ENCODE measurements at places on chromosomes 12 and 14.
A peak's percentile ranks its signal among the peaks of the same experiment; 100 is the strongest.

DNA sequence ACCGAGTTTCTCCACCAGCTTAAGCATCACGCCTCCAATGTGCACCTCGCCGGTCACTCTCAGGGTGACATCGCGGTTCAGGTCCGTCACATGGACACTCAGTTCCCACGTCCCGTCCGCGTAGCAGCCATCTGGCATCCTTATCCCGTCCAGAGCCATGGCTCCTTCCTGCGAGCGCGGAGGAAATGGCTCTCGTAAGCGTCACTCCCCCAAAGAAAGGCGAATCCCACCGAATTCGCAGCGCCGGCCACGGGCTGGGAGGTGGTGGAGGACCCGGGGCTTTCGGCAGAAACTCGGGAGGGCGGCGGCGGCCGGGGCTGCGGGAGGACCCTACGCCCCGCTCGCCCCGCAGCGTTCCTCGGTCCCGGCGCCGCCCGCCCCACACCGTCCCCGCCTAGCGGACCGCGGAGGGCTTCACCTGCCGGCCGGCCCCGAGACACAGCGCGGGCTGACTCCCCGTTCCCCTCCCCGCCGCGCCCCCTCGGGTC, 396 bp downstream of the FERMT2 start:
- peak; percentile 61 for DNase-seq

- no peak for DNase-seq
These were observed 182.0 kb upstream of the DCN start for GRCh38 chr12:91364471-91365184.

DNA sequence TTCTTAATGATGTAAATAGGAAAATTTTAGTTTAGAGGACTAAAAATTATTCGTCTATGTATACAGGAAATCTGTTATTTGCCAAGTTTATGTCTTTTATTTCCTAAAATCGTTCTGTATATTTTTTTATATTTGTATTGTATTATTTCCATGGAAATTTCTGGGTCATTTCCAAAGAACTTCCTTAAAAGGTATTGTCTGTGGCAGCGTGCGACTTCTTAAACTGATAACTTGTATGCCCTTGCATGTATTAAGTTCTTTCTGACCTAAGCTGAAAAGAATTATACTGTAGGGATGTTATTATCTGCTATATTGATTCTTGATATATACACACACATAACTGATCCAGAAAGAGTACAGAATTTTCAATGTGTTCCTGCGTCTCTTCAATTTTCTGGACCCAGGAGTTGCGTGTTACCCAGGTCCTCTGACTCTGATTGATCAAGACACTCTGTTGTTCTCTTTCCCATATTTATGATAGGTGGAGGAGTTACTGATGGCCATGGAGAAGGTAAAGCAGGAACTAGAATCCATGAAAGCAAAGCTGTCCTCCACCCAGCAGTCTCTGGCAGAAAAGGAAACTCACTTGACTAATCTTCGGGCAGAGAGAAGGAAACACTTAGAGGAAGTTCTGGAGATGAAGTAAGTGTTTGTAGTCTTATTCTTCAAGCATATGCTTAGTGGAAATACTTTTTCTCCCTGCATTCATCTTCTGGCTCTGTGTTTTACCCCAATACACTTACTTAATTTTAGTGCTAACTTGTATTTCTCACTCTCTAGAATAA, 298.5 kb downstream of the ERC1 start:
- no peak for DNase-seq

DNA sequence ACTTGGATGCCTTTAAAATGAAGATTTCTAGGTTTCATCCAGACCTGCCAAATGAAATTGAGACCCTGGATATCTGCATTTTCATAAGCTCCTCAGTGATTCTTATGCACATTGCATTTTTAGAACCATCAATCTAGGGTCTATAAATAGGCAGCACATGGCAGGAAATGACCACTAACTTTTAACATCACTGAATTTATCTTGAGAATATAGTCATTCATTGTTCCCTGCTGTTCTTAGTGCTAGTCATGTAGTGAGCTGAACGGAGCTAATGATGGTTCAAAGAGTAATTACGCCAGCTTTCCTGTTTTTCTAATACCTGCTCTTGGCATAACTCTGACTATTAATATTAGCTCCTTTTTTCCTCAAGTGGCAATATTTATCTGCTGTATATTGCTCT, 91.6 kb downstream of the TPH2 start:
- no peak for DNase-seq

- DNase-seq, result peak; percentile 15
These were observed 142.8 kb upstream of the FLRT2 start for GRCh38 chr14:85387181-85387580.

DNA sequence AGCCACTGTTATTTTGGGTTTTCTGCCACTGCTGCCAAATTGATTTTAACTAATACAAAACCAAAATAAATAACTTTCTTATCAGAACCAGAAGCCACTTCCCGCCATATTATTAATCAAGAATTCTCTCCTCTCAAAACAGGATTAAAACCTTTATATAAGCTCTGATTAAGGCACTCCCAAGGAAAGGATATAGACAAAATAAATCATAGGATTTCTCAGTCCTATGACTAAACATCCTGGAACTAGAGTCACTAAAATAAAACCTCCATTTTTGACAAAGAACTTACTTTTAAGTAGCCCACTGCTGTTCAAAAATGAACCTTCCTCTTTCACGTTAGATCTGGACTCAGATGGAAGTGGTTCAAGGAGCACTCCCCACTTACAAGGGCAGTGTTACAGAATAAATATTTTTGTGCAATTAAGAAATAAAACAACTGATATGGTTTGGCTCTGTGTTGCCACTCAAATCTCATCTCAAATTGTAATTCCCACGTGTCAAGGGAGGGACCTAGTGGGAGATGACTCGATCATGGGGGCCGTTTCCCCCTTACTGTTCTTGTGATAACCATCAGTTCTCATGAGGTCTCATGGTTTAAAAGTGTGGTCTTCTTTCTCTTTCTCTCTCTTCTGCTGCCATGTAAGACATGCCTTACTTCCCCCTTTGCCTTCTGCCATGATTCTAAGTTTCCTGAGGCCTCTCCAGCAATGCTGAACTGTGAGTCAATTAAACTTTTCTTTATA, 26.4 kb downstream of the GXYLT1 start:
- peak; percentile 8 for DNase-seq

DNA sequence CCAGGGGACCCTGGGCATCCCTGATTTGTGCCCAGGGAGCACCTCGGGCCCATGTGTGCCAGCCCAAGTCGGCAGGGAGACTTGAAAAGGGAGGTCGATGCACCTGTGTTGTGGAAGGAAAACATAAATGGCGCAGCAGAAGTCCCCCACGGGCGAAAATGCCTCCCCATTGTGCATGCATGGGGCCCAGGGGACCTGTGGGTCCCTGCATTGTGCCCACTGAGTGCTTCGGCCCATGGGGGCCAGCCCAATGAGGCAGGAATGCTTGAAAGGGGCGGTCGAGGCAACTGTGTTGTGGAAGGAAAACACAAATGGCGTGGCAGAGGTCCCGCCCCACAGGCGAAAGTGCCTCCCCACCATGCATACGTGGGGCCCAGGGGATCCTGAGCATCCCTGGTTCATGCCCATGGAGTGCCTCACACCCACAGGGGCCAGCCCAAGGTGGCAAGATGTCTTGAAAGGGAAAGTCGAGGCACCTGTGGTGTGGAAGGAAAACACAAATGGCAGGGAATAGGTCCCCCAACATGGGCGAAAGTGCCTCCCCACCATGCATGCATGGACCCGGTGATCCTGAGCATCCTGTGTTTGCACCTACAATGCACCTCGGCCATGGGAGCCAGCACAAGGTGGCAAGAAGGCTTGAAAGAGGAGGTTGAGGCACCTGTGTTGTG, 368.0 kb downstream of the ALG10 start:
- no peak for DNase-seq

GRCh38 chr14:77458249-77458950, 507 bp downstream of the AHSA1 start:
- peak; percentile 51 for DNase-seq

GRCh38 chr12:103455020-103455763, 40.6 kb downstream of the C12orf42 start:
- no peak for DNase-seq

DNA sequence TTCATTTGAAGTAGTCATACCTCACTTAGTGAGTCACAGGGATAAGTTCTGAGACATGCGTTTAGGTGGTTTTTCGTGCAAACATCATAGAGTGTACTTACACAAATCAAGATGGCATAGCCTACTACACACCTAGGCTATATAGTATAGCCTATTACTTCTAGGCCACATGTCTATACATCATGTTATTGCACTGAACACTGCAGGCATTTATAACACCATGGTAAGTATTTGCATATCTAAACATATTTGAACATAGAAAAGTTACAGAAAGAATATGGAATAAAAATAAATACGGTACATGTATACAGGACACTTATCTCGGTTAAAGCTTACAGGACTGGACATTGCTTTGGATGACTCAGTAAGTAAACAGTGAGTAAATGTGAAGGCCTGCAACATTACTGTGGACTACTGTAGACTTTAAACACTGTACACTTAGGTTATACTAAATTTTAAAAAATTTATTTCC, 670.6 kb downstream of the SLC16A7 start:
- peak; percentile 73 for DNase-seq

DNA sequence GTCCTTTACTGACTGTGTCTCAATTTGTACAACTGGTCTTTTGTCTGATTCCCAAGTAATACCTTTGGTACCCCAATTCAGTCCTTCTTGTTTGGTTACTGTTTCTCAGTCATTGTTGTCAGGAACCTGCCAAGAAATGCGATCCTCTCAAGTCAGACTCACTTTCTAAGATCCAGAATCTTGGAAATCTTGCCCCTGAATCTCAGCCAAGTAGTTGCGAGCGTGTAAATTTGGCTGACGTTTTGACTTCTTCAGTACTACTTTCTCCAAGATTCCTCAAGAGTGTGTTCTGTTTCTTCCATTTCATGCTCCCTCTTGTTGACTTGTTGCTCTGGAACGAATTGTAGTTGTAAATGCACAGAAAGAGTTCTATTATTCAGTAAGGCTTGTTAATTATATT, 114.0 kb downstream of the MSRB3 start:
- DNase-seq, result no peak

GRCh38 chr12:22653075-22653474, 28.1 kb downstream of the ETNK1 start:
- DNase-seq, result no peak

DNA sequence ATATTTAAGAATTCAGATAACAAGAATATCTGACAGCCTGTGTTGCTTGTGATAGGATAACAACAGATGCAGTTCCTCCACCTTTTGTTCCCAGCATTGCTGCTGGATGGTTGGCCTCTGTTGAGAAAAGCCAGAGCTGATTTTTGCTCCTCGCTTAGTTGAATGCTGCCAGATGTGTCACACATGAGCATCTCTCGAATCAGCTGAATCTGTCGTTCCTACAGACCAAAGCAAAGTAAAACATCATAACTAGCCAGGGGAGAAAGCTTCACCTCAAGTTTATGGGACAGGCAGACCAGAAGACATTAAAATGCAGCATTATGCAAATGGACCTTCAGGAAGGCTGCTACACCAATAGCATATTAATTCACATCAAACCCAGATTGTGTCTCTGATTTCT, 20.1 kb downstream of the RACGAP1 start:
- no peak for DNase-seq

- DNase-seq, result no peak
These were observed 159.8 kb downstream of the CPNE8 start for GRCh38 chr12:38745601-38746000.

GRCh38 chr12:41459111-41459905, 271.2 kb downstream of the PDZRN4 start:
- DNase-seq, result no peak

GRCh38 chr14:91396013-91396660, 21.5 kb downstream of the CCDC88C start:
- no peak for DNase-seq

DNA sequence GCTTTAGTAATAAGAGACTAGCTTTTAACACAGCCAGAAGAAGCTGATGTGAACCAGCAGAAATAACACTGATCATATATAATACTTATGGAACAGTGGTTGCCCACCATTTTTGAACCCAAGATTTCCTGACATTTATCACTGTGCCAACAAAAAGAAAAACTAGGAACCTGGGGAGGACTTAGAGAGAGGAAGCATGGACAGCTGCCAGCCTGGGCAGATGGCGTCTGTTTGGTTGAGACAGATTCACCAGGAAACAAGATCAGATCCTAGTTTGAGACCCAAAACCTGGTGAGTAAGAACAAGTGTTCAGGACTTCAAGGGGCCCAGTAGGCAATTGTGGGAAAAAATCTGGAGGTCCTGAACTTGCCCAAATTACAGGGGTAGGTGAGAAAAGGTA, 95.3 kb downstream of the BICD1 start:
- DNase-seq, result no peak

DNA sequence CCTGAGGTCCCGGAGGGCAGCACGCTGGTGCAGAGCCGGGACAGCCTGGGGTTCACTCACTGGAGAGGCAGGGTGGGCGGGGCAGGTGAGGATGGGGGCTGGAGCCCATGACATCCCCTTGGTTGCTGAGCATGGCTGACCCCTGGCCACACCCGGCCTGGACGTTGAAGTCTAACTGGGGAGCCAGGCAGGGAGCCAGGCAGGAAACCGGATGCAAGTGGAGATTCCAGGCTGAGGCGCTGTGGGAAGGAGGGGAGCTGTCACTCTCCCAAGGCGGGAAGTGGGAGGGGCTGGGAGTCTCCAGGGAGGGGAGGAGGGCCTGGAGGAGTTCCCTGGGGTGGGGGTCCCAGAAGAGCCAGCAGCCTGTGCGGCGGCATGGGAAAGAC, 7.7 kb upstream of the INF2 start:
- DNase-seq, result peak; percentile 91

All from EL (cell line).